Activated CD8-positive, alpha-beta memory T cell treated with anti-CD3 and anti-CD28 coated beads, Interleukin-2, amount 10 ng/mL, durations not matched to agents 7 days and 5 days (primary cell): ENCODE measurements at places on chromosomes 13 and 19. TPM values are rescaled to one million over a fixed set of nuclear protein-coding genes. Genes with fewer than 3 reads are reported as not detected.
A peak's percentile ranks its signal among the peaks of the same experiment; 100 is the strongest.

DNA sequence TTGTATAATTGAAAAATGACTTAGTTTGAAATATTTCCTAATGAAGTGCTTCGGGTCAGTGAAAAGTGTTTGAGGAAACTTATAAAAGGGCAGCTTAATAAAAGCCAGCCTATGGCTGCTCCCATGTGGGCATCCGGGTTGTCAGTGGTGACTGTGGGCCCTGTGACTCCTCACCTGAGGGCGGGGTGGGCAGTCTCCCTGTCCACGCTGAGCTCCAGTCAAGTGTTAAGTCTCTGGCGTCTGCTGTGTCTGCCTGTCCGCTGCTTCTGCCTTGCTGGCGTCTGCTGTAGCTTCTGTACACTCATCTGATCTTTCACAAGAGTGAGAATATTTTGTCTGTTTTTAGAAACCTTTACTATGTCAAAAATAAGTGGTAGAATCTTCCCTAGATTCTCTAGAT, 7.1 kb downstream of the LAMP1 start:
- H3K4me3 ChIP-seq, result no peak overlapping the region
- H3K27ac ChIP-seq, result no peak overlapping the region
- peaks cover 8% of the 10 kb centered on the region for H3K36me3 ChIP-seq
- H3K27me3 ChIP-seq, result no peaks in the 10 kb centered on the region
- H3K4me1 ChIP-seq, result peaks cover 15% of the 10 kb centered on the region
- no peak for DNase-seq

- H3K36me3 ChIP-seq, result peaks cover 10% of the 10 kb centered on the region
- no peaks in the 10 kb centered on the region for H3K27me3 ChIP-seq
- peaks cover 23% of the 10 kb centered on the region for H3K4me1 ChIP-seq
- H3K4me3 ChIP-seq, result no peak overlapping the region
- H3K27ac ChIP-seq, result no peak overlapping the region
Observed at GRCh38 chr19:1063909-1064660, 2.9 kb upstream of the ARHGAP45 start.

DNA sequence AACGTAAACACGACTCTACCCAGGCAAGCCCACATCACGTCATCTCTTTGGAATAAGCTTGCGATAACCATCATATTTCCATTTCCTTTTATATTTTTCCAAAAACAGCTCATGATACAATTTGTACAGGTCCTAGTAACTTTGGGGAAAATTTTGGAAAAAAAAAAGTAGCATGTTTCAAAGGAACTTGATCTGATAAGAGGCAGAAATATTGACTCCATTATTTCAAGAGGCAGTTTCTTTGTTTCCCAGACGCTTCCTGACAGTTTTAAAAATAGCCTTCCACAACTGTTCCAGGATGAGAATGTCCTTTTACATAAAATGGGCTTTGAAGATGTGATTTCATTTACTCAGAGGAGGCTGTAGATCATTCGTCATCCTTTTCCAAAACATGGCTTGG, 23.1 kb downstream of the KLF2 start:
- peaks cover 25% of the 10 kb centered on the region for H3K4me1 ChIP-seq
- peaks cover 23% of the 10 kb centered on the region for H3K27me3 ChIP-seq
- no peak overlapping the region for H3K27ac ChIP-seq
- no peak for DNase-seq

DNA sequence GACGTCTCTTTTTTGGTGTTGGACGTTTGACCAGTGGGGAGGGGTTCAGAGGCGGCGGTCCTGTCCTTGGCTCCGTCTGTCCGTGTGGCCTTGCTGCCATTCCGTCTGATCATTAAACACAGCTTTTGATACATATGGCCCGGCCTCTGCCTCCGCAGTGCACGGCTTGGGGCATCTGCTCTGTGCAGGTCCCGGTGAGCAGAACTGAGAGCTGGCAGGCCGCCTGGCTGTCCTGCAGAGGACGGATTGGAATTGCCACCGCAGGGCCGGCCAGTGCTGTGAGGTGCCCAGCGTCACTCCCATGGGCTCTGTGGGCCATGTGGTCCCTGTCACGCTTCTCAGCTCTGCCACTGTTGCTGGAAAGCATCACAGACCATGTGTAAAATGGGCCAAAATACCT, 5.4 kb upstream of the TMPRSS9 start:
- no peak for DNase-seq
- H3K4me1 ChIP-seq, result no peaks in the 10 kb centered on the region
- H3K4me3 ChIP-seq, result no peak overlapping the region
- no peaks in the 10 kb centered on the region for H3K36me3 ChIP-seq
- H3K27me3 ChIP-seq, result peaks cover 4% of the 10 kb centered on the region

The RNASEH2A gene
- total RNA-seq, result 58.8 TPM

DNA sequence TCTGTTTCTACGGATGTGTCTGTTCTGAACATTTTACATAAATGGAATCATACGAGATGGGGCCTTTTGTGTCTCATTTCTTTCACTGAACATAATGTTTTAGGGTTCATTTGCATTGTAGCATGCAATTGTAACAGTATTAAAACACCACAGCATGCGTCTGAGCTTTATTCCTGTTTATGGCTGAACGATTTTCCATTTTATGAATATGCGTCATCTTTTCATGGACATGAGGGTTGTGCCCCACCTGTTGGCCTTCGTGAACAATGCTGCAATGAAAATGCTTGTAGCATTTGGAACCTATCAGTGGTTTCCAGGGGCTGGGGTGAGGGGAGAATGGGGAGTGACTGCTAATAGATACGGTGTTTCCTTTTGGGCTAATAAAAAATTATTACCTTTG, 5.1 kb downstream of the OR10H1 start:
- no peaks in the 10 kb centered on the region for H3K36me3 ChIP-seq
- no peak for DNase-seq
- peaks cover 4% of the 10 kb centered on the region for H3K27me3 ChIP-seq
- no peak overlapping the region for H3K4me3 ChIP-seq
- no peaks in the 10 kb centered on the region for H3K4me1 ChIP-seq
- no peak overlapping the region for H3K27ac ChIP-seq

GRCh38 chr19:18340190-18340989, at the start of gene PGPEP1:
PGPEP1 (plus strand) TSS chr19:18340598; CDS start chr19:18340682, 84 bp downstream.
- H3K27ac ChIP-seq, result peak within 1 kb of the TSS; percentile 84
- peaks cover 1% of the 10 kb centered on the region for H3K36me3 ChIP-seq
- DNase-seq, result peak; percentile 73
- H3K4me3 ChIP-seq, result peak within 1 kb of the TSS; percentile 72
- H3K27me3 ChIP-seq, result no peaks in the 10 kb centered on the region
- H3K4me1 ChIP-seq, result peaks cover 17% of the 10 kb centered on the region

The PEX11G gene
- 1.9 TPM for total RNA-seq

DNA sequence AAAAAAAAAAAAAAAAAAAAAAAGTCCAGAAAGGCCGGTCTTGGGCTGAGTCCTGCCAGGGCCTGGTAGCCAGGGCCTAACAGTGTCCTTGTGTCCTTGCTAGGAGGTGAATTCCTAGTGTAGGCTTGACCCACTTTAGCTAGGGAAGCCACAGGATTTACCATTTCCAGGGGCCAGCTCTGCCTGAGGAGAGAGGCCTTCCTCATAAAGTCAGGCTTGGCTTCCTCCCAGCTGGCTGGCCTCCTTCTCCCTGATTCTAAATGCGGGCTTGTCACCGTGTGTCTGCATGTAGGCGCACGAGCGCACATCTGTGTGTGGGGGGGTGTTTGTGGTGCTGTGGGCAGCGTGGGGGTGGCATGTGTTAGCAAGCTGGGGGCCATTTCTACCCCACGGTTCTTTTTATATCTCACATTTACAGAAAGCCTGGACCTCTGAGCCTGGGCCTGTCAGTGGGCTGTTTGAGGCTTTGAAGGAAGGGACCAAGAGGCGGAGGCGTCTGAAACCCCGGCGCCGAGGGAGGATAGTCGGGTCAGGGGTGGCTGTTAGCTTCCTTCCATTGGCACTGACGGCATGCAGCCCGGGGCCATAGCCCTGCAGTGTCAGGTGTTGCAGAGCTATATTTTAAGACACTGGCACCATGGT, 31.7 kb downstream of the IER2 start:
- peaks cover 20% of the 10 kb centered on the region for H3K4me1 ChIP-seq
- no peak overlapping the region for H3K4me3 ChIP-seq
- no peaks in the 10 kb centered on the region for H3K36me3 ChIP-seq
- DNase-seq, result peak; percentile 55

- H3K36me3 ChIP-seq, result no peaks in the 10 kb centered on the region
- no peak overlapping the region for H3K4me3 ChIP-seq
Observed at GRCh38 chr13:57409121-57409520, 222.4 kb upstream of the PCDH17 start.

GRCh38 chr13:79382545-79383275, 23.3 kb downstream of the RBM26 start:
- no peak for DNase-seq
- H3K36me3 ChIP-seq, result peaks cover 34% of the 10 kb centered on the region
- H3K4me1 ChIP-seq, result peaks cover 59% of the 10 kb centered on the region

The GRIK5 gene
- total RNA-seq, result 0.44 TPM

The PIN1 gene
- total RNA-seq, result 103 TPM

The BCKDHA gene
- 18.7 TPM for total RNA-seq

The ZIC2 gene
- 0.26 TPM for total RNA-seq

DNA sequence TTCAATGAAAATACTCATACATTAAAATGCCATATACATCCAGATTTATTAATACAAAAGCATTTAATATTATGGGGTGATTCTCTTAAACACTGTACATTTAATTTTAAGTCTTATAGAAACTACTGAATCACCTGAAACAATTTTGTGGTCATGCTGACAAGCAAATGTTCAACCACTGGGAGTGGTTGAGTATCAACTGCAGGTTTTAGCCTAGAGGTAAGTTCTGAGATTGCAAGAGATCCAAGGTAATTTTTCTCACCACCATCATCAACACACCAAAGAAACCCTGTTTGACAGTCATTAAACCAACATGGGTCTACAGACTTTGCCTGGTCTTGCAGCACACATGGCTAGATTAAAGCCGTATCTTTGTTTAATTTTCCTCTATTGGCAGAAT, 196.3 kb downstream of the LHFPL6 start:
- no peak for DNase-seq
- peaks cover 3% of the 10 kb centered on the region for H3K27me3 ChIP-seq
- H3K4me1 ChIP-seq, result no peaks in the 10 kb centered on the region
- H3K36me3 ChIP-seq, result no peaks in the 10 kb centered on the region

The ZSCAN4 gene
- not detected for total RNA-seq

The MAP4K1 gene
- 337 TPM for total RNA-seq

DNA sequence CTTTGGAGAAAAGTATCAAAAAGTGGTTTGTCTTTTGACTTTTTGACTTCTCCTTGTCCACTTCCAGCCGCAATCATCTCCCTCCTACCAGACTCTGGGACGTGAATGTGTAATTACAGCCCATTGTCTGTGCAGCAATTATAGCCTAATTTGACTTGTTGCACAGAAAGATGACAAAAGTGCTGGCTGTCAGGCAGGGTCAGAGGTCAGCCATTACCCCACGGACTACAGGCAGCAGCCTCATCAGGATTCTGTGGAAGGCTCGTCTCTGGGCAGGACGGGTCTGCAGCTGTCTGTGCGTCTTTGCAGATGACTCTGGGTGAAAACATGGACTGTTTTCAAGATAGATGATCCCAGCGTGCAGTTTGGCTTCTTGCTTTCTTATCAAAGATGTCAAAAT, 102.2 kb upstream of the EDNRB start:
- DNase-seq, result no peak
- H3K27ac ChIP-seq, result no peak overlapping the region
- H3K36me3 ChIP-seq, result peaks cover 4% of the 10 kb centered on the region

DNA sequence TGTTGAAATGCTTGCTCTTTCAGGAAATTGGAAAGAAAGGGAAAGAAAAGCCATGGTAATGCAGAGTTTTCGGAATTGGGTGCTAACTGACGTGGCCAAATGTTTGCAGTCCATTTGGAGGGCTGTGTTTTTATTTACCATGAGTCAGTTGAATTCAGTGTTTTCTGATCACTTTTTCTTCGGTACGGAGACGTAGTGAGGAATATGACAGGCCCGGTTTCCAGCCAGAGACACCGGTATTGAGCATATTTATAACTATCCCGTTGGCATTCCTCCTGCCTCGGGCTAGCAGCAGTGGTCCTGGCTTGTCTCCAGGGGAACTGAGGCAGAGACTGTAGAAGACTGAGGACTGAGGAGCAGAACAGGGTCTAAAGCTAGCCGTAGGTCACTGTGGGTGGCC, 1.0 kb downstream of the CDC16 start:
- peak overlapping the region; percentile 79 for H3K27ac ChIP-seq
- H3K4me3 ChIP-seq, result peak overlapping the region; percentile 80
- peaks cover 27% of the 10 kb centered on the region for H3K4me1 ChIP-seq
- peaks cover 4% of the 10 kb centered on the region for H3K27me3 ChIP-seq
- DNase-seq, result no peak

- peaks cover 12% of the 10 kb centered on the region for H3K4me1 ChIP-seq
- no peak overlapping the region for H3K27ac ChIP-seq
- DNase-seq, result no peak
- H3K36me3 ChIP-seq, result peaks cover 8% of the 10 kb centered on the region
Observed at GRCh38 chr13:44938854-44939253, 50.4 kb downstream of the NUFIP1 start.

- peak overlapping the region; percentile 96 for H3K27ac ChIP-seq
- DNase-seq, result no peak
- peaks cover 17% of the 10 kb centered on the region for H3K4me1 ChIP-seq
- H3K4me3 ChIP-seq, result peak overlapping the region; percentile 94
Observed at GRCh38 chr13:94550062-94550738, 45.8 kb downstream of the TGDS start.

DNA sequence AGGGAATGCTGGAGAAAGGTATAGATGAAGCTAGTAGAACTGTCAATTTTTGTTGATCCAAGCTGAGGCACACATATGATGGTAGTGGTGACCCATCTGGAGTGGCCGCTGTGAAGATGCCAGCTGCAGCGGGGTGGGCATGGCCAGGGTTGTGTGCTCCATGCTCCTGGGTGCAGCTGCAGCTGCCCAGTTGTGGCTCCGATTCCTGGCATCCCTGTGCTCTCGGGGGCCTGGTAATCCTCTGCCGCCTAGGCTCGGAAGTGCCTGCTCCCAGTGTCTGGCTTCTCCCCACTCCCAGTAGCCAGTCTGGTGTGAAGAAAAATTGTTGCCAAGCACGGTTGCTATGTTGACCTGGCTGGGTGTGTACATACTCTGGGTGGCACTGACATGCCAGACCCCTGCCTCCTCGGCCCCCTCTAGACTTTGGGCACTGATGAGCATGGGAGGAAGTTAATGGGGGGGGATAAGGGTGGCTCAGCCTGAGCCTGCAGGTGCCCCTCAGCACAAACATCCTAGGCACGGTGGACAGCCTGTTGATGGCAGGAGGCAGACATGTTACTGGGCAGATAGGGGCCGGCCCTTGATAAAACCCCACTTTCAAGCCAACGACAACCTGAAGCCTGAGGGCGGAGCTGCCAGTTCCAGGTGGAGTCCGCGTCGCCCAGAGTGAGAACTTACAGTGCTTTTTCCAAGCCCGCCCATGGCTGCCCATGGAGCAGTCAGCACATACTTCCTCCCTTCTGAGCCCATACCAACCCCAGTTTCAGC, 1400.7 kb downstream of the PCDH9 start:
- H3K36me3 ChIP-seq, result no peaks in the 10 kb centered on the region
- no peak overlapping the region for H3K4me3 ChIP-seq
- H3K4me1 ChIP-seq, result no peaks in the 10 kb centered on the region
- no peaks in the 10 kb centered on the region for H3K27me3 ChIP-seq

The FPR1 gene
- total RNA-seq, result not detected
